ENCODE measurements at places on chromosomes 7 and 10.

DNA sequence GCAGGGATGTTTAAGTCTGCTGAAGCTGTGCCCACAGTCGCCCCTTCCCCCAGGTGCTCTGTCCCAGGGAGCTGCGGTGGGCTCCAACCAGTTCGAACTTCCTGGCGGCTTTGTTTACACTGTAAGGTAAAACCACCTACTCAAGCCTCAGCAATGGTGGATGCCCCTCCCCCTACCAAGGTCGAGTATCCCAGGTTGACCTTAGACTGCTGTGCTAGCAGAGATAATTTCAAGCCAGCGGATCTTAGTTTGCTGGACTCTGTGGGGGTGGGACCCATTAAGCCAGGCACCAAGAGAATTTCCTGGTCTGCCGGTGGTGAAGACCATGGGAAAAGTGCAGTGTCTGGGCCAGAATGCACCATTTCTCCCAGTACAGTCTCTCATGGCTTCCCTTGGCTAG, 56.0 kb downstream of the CCDC7 start:
- no peak for DNase-seq

DNA sequence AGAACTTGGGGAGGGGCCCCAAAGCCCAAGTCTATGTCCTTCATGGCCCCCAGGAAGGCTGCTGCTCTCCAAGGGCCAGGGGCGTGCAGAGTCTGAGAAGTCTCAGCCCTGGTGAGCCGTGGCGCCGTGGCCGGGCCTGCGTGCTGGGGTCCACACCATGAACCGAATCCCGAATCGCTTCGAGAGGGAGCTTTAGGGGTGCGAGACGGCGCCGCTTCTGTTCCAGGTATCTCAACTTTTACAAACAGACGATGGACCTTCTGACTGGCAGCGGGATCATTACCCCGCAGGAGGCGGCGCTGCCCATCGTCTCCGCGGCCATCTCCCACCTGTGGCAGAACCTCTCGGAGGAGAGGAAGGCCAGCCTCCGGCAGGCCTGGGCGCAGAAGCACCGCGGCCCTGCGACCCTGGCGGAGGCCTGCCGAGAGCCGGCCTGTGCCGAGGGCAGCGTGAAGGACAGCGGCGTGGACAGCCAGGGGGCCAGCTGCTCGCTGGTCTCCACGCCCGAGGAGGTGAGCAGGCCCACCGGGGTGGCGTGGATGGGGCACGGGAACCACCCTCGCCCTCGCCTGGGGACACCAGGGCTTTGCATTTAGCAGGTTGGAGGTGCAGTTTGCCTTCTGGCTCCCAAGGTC, 12.7 kb downstream of the STRA8 start:
- DNase-seq: no peak

DNA sequence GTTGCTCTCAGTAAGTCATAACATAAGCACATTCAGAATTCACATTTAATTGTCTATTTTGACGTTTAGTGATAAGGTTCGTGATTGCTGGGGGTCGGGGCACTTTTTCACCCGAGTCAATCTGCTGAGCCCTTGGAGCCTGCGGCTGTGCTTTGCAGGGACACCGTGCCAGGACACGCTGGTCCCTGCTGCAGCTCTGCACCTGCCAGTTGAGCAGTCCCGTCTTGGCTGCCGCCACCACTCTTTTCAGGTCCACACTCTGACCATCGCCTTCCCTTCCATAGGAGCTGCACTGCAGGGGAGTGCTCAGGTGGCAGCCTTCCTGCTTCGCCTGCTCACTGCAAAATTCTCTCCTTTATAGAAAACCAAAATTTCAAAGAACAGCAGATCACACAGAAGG, 36.4 kb downstream of the CUL1 start:
- no peak for DNase-seq

GRCh38 chr10:63920926-63921325, 399.7 kb downstream of the REEP3 start:
- no peak for DNase-seq

DNA sequence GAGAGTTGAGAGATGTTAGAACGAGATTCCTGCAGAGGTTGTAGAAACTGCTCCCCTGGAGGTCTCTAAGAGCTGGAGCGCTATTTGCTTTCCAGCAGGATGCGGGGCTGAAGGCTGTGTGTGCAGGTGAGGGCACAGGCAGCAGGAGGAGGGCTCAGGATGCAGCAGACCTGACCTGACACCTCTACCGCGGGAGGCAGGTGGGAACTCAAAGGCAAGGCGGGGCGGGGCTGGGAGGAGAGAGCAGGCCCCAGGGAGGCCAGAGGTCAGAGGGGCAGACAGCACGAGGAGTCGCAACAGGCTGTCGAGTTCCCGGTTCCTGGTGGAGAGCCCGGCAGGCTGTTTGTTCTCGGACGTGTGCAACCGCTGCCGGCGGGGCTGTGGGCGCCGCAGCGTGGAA, 7.9 kb upstream of the CRTAC1 start:
- DNase-seq: no peak

All from stimulated activated CD4-positive, alpha-beta T cell treated with anti-CD3 and anti-CD28 coated beads, Interleukin-12 subunit alpha, Interleukin-12 subunit beta, amount 100 ng/mL, for 24 hours (primary cell).